ENCODE measurements at places on chromosomes 3 and 15.

DNA sequence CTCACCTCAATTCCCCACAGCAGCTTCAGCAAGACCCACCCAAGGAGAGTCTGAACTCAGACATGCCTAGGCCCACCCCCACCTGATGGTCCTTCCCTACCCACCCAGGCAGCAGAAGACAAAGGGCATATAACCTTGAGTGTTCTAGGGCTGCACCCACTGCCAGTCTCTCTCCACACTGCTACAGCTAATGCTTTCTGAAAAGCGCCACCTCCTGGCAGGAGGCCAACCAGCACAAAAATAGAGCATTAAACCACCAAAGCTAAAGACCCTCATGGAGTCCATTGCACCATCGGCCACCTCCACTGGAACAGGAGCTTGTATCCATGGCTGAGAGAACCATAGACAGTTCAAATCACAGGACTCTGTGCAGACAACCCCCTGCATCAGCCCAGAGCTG lies 11.3 kb upstream of the RPL39L start:
- DNase-seq = no peak

GRCh38 chr3:66463730-66464511 lies 36.9 kb downstream of the LRIG1 start:
- DNase-seq = no peak

DNA sequence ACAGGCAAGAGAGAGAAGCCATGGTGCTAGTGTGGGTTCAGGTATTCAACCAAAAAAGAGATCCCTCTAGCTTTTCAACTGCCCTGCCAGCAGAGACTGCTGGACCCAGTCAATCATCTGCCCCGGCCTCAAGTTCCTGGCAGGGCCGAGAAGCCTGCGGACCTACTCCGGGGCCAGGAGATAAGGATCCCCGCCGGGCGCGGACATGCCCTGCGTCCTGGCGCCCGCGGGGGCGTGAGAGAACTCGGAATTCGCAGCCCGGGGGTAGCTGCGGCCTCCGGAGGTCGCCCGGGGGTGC lies 821 bp upstream of the MAGI1 start:
- DNase-seq = peak; percentile 17

DNA sequence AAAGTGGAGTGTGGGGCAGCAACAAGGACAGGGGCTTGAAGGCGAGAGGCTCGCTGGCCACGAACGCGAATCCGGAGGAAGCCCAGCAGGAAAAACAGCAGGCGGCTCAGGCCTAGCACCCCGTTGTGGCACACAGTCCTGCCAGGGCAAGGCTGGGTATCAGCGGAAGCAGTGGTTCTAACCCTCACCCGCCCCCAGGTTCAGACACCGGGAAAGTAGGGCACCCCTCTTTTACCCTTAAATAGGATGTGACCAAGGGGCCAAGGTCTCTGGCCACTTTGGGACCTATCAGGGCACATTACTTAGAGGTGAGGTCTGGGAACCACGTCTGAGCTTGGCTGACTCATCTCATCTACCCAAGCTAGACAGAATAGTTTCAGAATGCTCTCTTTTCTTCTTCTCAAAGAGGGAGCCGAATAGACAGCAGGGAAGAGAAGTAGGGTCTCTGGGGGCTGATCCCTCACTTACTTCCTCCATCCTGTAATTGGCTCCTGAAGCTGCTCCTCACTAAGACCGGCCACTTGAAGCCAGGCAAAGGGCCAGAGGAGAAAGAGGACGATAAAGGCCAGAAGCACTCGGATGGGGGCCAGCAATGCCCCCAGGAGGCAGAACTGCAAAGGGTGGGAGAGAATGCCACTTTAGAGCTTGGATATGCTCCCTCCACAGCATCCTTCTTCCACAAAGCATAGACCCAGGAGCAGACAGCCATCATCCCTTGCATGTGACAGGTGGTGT lies 1.7 kb downstream of the LPCAT4 start:
- no peak for DNase-seq

GRCh38 chr3:41199866-41200668 lies 762 bp downstream of the CTNNB1 start:
- DNase-seq = no peak

DNA sequence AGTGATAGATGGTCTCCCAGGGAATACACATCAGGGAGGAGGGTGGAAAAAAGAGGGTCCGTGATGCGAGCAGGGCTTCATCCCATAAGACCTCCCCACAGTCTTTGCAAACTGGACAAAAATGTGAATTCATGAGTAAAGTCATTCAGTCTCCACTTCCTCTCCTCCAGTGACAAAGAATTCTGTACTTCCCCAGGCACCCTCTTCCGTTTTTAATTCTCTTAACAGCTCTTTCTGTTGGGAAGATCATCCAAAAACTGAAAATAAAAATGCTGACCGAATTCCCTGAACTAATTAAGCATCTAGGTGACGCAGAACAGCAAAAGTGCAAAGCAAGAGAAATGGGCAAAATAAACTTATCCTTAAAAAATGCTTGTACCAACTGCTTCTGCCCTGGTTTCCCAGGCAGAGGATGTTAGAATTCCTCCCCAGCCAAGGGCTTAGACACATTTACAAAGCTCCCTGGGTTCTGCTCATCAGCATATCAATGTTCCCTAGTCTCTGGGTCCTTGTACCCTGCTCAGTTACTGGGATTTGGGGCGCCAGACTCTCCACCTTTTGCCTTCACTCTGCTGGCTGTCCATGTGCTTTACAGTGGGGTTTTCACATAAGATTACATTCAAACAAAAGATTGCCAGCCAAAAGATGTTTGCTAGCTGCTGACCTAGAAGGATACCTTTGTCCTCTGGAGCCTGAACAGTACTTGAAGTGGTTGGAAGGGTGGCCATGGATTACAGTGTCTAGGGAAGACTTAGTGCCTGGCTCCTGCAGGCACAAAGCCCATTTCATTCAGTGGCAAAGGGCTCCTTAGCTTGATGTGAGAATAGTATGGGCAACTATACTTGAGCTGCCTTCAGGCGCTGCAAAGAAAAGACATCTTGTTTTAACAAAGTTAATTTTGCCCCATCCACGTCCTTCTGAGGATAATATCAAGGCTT lies 69.4 kb downstream of the ARNT2 start:
- DNase-seq = no peak

- DNase-seq = no peak
These were observed 894 bp upstream of the TM4SF4 start for GRCh38 chr3:149473357-149474249.

DNA sequence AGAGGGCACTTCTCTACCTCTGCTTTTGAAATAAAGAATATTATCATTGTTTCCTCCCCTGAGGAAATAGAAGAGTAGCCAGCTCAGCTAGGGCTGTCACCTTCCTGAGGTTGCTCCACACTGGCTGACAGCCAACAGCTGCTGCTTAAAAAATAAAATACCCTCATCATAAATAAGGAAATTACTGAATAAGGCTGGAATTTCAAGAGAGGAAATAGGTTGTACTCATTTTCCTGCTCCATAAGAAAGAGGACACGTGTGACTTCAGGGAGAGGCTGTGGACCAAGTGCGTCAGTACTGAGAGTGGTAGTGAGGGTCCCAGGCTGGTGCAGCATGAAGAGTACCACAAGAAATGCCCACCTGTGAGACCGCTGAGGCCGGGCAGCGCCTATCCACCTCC lies 8.1 kb upstream of the C2CD4B start:
- DNase-seq = no peak

DNA sequence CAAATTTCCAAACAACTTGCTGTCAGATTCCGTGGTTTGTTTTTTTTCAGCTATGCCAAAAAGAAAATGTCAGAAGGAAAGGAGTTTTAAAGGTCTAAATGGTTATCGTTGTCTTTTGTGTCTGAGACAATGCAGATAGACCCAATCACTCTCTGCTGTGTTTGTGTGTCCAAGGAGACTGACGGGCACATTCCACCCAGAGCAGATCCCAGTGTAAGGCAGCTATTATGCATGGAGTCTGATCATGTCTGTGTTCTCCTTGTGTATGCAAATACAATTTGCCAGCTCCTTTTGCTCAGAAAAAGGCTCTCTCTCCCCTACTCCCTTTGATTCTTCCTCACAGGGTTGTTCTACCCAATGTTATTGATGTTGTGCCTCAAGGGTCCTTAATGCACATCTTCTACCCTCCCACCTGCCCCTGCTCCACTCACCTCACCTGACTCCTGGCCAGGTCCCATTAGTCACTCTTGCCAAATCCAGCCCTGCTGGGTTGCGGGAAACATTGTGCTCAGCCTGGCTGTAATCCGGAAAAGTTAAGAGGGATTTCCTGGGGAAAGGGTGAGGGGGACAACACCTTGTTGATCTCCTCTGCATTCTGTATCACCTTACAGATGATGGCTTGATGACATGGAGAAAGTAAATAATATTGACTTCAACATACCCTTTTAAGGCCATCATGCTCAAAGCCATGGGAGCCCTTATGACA lies 61.0 kb downstream of the OTOL1 start:
- no peak for DNase-seq

DNA sequence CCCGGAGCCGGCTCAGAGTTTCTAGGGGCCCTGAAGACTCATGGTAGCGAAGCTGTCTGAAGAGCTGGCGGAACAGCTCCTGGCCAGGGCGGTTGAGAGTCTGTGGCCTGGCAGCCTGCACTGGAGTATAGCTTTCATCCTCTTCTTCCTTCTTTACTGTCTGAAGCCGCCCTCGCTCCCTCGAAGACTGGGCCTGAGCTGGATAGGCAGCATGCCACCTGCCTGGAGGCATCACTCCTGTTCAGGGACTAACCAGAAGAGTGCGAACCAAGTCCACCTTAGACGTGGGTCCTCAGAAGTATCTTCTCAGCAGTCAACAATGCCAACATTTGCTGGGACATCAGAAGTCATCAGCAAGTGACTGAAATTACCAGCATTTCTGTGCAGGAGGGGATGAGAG lies 22.2 kb downstream of the ZNF445 start:
- no peak for DNase-seq

GRCh38 chr15:33852094-33852493 lies 116.2 kb upstream of the CHRM5 start:
- DNase-seq = no peak

- DNase-seq = no peak
These were observed 6.0 kb downstream of the USF3 start for GRCh38 chr3:113690482-113690881.
